Stimulated activated CD4-positive, alpha-beta T cell treated with anti-CD3 and anti-CD28 coated beads, Interleukin-4, amount 100 ng/mL, for 48 hours (primary cell): ENCODE measurements at places on chromosomes 6 and 20.

- no peak for DNase-seq
Measured at GRCh38 chr20:59320854-59321647, 20.6 kb downstream of the EDN3 start.

DNA sequence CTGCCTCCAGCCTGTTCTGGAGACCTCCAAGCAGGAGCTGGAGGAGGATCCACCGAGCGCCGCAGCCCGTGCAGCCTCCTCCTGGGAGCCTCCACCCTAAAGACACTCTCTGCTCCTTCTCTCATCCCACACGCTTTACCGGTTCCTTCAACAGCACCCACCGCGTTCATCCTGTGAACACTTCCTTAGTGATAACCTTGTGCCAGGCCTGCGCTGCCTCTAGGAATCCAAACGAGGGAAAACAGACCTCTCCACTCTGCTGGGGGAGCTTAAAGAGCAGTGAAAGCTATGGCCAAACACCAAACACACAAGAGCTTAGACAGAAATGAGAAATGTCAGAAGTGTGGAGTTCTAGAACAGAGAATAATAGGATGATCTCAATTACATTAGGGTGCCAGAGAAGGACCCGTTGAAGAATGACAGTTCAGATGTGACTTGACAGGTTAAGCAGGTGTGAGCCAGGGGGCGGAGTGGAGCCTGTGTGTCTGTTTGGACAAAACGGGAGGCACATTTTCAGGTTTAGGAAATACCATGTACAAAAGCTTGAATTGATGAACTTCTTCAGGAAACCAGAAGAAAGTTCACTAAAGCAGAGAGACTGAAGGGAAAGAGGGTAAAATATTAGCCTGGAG, 28.5 kb upstream of the HLA-DRB5 start:
- no peak for DNase-seq

GRCh38 chr6:158634695-158635426, 9.7 kb downstream of the DYNLT1 start:
- DNase-seq, result no peak

GRCh38 chr6:158031381-158032353, 50.0 kb downstream of the SYNJ2 start:
- no peak for DNase-seq

- DNase-seq, result no peak
Measured at GRCh38 chr6:138593909-138594757, 94.8 kb upstream of the NHSL1 start.
